Breast epithelium (tissue), 4 donors: ENCODE measurements at places on chromosomes 1 and 21. TPM values are rescaled to one million over a fixed set of nuclear protein-coding genes. Genes with fewer than 3 reads are reported as not detected.

GRCh38 chr1:35894183-35894582 is 11.2 kb downstream of the AGO1 start:
- no peak for DNase-seq
- no peaks in the 10 kb centered on the region for H3K4me1 ChIP-seq
- peaks cover 6% of the 10 kb centered on the region for H3K36me3 ChIP-seq

- no peak for DNase-seq
- no peaks in the 10 kb centered on the region for H3K36me3 ChIP-seq
- no peak overlapping the region for H3K27ac ChIP-seq
- H3K4me3 ChIP-seq: no peak overlapping the region
These were observed 172.2 kb downstream of the EDEM3 start for GRCh38 chr1:184582411-184582810.

- DNase-seq: no peak
- peak overlapping the region; percentile 35 for H3K27ac ChIP-seq
These were observed 11.4 kb downstream of the VAV3 start for GRCh38 chr1:107953556-107953955.

- no peak overlapping the region for H3K27ac ChIP-seq
- no peaks in the 10 kb centered on the region for H3K27me3 ChIP-seq
- H3K36me3 ChIP-seq: no peaks in the 10 kb centered on the region
- no peak overlapping the region for H3K4me3 ChIP-seq
These were observed 65.6 kb downstream of the RIMS3 start for GRCh38 chr1:40599926-40600325.

DNA sequence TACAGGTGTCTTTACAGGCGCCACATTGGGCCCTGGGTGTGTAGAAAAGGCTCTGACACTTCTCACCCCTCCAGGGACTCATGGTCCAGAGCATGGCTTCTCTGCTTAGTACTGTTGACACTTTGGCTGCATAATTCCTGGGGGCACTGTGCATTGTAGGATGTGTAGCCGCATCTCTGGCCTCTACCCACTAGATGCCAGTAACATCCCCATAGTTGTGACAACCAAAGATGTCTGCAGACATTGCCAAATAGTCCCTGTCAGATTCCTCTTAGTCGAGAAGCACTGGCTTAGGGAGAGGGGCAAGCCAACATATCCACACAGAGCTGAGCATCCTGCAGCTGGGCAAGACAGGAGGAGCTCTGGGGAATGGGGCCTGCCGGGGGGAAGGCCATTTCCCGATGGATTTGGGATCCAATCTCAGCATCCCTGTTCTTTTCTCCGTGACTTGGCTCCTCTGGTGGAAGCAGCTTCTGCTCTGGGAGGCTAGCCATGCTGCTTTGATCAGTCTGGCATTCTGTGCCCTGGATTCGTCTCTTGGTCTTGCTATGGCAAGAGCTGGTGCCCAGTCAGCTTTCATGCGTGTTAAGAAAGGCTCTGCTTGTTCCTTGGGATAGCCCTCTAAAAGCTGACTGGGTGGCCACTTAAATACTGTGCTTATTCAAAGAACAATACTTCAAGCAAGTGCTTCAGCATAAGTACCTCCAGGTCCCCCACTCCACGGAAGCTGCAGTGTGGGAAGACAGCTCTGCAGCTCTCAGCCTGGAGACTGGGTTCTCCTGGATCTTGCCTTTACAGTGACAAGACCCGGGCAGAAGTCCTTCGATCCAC is 38.3 kb upstream of the SCMH1 start:
- no peak overlapping the region for H3K27ac ChIP-seq
- H3K27me3 ChIP-seq: no peaks in the 10 kb centered on the region
- no peaks in the 10 kb centered on the region for H3K36me3 ChIP-seq
- H3K4me3 ChIP-seq: no peak overlapping the region

DNA sequence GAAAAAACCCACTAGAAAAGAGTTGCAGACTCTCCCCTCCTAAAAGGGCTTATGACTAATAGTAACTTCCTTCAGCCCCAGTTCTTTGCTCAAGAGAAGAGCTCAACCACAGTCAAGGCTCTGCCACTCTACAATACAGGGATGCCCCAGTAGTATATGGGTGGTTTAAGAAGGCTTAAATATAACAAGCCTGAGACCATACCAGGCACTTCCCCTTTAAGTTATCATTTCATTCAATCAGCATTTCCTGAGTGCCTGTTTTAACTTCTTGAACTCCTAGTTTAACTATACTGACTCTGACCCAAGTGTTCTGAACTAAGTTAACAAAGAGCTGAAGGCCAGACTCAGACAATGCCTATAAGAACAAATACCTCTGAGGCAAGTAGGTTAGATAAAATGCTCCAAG is 19.8 kb downstream of the PRPF38A start:
- peaks cover 4% of the 10 kb centered on the region for H3K36me3 ChIP-seq
- H3K4me3 ChIP-seq: no peak overlapping the region
- no peak for DNase-seq
- no peaks in the 10 kb centered on the region for H3K4me1 ChIP-seq
- H3K27me3 ChIP-seq: no peaks in the 10 kb centered on the region

DNA sequence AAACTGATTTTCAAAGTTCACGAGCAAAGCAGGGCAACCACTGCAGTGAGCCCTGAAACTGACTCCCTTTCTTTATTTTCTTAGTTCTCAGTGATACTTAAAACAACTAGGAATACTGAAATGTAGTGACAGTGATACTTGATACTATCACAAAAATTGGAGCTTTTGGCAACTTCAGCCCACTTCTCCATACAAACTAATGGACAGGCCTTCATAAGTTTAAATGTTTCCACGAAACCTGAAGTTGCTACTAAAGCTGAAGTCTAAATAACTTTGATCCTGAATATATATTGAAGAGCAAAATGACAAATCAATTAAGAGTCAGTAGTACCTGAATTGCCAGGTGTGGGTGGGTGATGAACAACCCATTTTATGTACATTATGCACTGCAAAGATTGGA is 10.0 kb downstream of the NR5A2 start:
- H3K27me3 ChIP-seq: peaks cover 2% of the 10 kb centered on the region
- DNase-seq: no peak
- no peak overlapping the region for H3K27ac ChIP-seq

GRCh38 chr1:40252601-40253000 is 4.9 kb downstream of the TMCO2 start:
- no peak overlapping the region for H3K27ac ChIP-seq
- H3K36me3 ChIP-seq: no peaks in the 10 kb centered on the region
- H3K4me1 ChIP-seq: peaks cover 7% of the 10 kb centered on the region
- DNase-seq: no peak

GRCh38 chr21:33266050-33266788 is at the start of gene IL10RB:
IL10RB (plus strand) TSS chr21:33266367; CDS start chr21:33266466, 99 bp downstream.
- H3K27ac ChIP-seq: peak within 1 kb of the TSS; percentile 88
- peak within 1 kb of the TSS; percentile 85 for H3K4me3 ChIP-seq
- no peaks in the 10 kb centered on the region for H3K4me1 ChIP-seq
- H3K27me3 ChIP-seq: no peaks in the 10 kb centered on the region
- H3K36me3 ChIP-seq: no peaks in the 10 kb centered on the region

DNA sequence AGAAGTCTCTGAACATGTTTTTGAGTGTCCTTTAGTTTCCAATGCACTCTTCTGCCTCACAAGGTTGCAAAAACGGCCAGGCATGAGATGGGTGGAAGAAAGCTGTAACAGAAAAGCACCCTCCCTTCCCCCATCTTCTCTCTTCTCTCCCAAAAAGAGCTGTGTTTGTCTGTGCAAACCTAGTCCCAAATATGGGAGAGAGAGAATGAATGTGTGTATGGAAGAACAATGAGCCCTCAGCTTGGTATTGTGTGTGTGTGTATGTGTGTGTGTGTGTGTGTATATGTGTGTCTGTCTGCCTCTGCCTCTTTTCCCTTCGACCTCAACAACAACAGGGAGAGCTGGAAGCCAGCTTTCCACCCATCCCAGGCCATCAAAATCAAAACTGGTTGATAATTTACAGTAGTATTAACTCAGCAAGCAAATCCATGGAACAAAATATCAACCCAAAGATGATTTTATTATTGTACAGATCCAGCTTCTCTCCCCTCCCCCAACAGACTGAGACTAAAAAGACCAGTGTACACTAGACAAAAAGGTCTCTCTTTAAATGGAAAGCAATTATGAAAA is 1.8 kb downstream of the RERE start:
- H3K27me3 ChIP-seq: no peaks in the 10 kb centered on the region
- peak overlapping the region; percentile 98 for H3K27ac ChIP-seq
- no peak for DNase-seq

GRCh38 chr1:6601049-6601922 is 1.4 kb downstream of the KLHL21 start:
- no peaks in the 10 kb centered on the region for H3K27me3 ChIP-seq
- peak overlapping the region; percentile 98 for H3K27ac ChIP-seq
- no peaks in the 10 kb centered on the region for H3K36me3 ChIP-seq

Gene FAAH
- 38.3 TPM for total RNA-seq

Gene ECM1
- 53.3 TPM for total RNA-seq

Gene SIPA1L2
- 35.9 TPM for total RNA-seq

Gene G0S2
- 198 TPM for total RNA-seq
